ENCODE measurements at places on chromosomes 12 and 14.

DNA sequence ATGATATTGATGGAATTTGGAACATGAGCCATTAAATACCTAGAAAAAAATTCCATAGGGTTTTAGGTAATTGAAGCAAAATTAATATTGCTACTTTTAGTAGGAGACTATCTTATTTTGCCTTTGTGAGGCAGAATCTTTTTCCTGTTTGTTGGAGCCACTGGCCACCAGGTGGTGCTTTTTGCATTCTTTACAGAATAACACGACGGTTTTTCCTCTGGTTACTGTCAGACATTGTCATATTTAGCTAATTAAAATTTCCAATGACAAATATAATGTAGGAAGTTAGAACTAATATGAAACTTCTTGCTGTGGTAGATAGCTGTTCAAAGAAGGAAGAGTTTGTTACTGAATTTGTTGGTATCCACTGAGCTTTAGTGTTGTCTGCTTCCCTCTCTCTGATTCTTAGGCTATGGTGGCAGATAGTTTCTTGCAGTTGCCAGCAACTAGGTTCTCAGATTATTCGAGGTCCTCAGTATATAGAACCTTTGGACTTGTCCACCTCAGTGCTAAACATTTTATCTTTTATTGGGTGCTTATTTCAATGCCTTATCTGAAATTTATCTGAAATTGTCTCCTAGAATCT lies 25.7 kb downstream of the RAB21 start:
- no peak for DNase-seq

GRCh38 chr12:49776413-49776812 lies 35.1 kb downstream of the TMBIM6 start:
- DNase-seq = peak; percentile 29

DNA sequence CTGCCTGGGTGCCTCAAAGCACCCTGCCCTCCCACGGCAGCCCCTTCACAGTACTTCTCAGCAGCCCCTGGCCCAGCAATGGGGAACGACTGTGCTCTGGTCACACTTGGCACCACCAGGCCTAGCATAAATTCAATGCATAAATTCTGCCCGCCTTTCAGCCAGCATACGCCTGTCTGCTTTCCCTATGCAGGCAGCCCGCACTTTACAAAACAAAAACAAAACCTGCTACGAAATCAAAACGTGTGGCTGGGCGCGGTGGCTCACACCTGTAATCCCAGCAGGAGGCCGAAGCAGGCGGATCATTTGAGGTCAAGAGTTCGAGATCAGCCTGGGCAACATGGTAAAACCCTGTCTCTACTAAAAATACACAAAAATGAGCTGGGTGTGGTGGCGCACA lies 33.5 kb downstream of the SNRNP35 start:
- DNase-seq = no peak

GRCh38 chr12:50788561-50788960 lies 24.7 kb downstream of the ATF1 start:
- peak; percentile 91 for DNase-seq

DNA sequence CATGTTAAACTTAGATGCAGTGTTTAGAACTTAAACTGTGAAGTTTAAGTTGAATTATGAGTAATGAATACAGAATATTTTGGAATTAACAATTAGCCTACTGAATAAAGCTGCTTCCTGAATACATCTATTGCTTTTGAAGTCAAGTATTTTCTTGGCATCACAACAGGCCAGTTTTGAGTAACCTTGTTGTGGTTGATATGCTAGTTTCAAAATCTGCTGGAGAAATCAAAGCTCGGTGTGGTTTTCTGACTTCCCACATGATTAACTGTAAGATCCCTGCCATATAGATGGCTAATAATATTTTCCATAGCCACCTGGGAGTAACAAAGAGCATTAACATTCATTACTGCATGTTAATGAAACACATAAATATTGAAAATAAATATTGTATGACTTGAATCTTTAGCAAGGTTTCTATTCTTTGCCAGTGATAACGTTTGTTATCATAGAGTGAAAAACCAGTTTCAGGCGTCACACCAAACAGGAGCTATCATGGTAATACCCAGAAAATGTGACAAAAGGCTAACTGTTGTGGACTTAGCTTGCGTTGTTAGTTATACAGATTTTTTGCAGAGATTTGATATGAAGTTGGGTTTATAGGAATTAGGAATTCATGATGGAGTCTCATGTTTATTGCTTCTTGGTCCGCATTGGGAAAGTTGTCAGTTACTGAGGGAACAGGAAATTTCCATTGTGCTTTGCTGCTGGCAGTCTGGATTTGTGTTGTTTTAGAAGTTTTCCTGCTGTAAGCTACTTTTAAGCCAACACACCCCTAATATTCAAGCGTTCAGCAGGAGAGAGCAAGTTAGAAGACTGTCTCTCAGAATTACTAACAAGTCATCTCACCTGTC lies 32.1 kb downstream of the PPFIBP1 start:
- DNase-seq = no peak

DNA sequence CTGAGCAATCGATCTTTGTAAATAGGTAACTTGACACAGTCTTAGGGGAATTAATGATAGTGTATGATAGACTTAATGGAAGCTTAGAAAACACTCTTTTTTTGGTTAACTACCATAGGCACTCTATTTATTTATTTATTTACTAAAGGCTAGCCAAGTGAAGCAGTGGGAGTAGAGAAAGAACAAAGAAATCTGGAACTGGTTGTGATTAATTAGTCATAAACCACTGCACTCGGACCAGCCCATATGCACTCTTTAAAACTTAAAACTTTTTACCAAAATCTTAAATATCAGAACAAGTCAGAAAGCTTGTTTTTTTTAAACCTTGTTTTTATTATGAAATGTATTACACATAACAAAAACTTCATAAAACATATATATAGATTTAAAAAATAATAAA lies 49.5 kb upstream of the SRP54 start:
- no peak for DNase-seq

DNA sequence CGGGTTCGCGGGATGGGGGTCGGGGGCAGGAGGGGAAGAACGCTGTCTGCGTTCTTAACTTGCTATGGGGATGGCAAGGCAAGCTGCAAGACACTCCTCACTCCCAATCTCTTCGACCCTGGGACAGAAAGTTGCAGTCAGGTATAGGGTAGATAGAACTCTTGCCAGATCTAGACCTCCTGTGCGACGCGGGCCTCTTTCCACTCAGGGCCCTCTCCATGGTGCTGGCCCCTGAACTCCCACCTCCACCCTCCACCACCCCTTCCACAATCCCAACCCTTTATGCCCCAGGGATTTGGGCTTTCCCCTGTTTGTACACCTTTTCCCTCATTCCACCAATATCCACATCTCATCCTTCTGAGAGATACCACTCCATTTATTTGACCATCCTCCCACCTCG lies 812 bp downstream of the NABP2 start:
- DNase-seq = no peak

DNA sequence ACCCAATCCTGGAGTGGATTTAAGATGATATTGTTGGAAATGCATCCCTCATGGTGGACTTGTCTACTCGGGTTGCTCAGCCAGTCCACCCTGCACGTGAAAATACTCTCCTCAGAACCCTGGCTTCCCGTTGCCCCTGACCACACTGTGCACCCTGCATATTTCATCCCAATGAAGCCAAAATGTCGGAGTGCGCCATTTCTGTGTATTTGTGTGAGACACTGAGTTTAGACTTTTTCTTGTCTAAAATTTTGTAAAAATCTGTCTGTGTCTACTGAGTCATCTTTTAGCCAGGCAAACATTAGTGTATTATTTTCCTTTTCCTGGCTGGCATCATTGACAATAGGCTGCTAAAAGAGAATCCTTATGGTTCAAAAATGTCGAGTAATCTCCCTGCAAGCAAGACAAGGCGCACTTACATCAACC lies 485 bp upstream of the PNMA1 start:
- no peak for DNase-seq
